Tibial nerve (tissue), 4 donors: ENCODE measurements at places on chromosomes 3 and 15.

GRCh38 chr15:85141726-85142125 lies 160.1 kb downstream of the PDE8A start:
- H3K4me1 ChIP-seq = no peaks in the 10 kb centered on the region
- DNase-seq = no peak
- H3K27me3 ChIP-seq = no peaks in the 10 kb centered on the region

DNA sequence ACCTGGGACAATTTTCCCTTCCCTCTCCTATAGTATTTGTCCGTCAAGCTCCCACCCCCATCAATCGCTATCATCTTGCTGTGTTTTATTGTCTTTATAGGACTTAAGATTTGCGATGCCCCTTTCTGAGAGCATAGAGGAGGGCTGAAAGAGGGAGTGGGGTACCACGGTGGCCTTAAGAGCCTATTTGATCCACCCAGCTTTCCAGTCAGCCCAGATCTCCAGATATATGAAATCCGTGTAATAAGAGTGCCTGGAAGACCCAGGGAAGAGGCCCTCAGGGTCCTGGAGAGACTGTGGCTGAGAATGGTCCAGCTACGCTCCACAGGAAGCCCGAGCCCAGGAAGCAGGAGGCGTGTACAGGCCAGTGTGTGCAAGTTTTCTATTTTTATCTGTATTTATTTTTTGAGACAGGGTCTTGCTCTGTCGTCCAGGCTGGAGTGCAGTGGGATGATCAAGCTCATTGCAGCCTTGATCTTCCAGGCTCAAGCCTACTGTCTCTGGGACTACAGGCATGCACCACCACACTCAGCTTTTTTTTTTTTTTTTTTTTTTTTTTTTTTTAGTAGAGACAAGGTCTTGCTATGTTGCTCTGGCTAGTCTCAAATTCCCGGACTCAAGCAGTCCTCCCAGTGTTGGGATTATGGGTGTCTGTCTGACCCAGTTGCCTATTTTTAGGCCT lies 964 bp upstream of the NCKIPSD start:
- no peak for DNase-seq
- H3K4me1 ChIP-seq = peaks cover 70% of the 10 kb centered on the region
- H3K36me3 ChIP-seq = peaks cover 58% of the 10 kb centered on the region
- H3K4me3 ChIP-seq = peak overlapping the region; percentile 92
- peak overlapping the region; percentile 86 for H3K27ac ChIP-seq

DNA sequence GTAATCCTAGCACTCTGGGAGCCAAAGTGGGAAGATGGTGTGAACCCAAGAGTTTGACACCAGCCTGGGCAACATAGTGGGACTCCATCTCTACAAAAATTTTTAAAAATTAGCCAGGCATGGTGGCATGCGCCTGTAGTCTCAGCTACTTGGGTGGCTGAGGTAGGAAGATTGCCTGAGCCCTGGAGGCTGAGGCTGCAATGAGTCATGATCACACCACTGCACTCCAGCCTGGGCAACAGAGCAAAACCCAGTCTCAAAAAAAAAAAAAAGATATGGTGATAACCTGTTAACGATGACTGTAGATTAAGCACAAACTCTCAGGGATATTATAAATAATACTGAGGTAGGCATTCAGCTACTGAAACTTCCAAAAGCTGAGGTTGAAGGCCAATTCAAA lies 107.5 kb downstream of the SLC49A4 start:
- no peaks in the 10 kb centered on the region for H3K36me3 ChIP-seq
- no peaks in the 10 kb centered on the region for H3K27me3 ChIP-seq
- H3K27ac ChIP-seq = no peak overlapping the region
- no peak overlapping the region for H3K4me3 ChIP-seq
- DNase-seq = no peak
- no peaks in the 10 kb centered on the region for H3K4me1 ChIP-seq

DNA sequence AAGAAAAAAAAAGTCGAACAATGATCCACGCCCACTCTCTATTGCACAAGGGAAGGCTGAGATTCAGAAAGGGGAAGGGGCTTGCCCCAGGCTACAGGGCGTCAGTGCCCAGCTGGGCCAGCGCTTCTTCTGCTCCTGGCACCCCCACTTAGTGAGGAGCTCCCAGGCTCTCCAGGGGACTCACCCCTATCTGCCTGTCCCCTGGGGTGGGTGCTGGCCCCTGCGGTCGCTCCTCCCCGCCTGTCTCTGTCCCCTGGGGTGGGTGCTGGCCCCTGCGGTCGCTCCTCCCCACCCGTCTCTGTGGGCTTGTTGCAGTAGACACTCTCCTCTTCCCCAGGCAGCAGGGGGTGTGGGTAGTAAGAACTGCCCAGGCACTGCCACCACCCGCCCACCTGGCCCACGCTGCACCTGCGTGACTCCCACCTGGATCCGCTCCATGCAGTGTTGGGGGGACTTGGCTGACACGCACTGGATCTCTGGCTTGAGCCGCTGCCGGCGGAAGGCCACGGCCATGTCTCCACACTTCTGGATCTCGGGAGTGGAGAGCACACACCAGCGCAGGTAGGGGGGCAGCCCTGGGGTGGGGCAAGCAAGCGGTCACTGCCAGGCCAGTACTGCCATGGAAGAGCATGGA lies 14.6 kb downstream of the MELTF start:
- H3K4me3 ChIP-seq = no peak overlapping the region
- DNase-seq = no peak
- H3K27me3 ChIP-seq = peaks cover 5% of the 10 kb centered on the region
- H3K27ac ChIP-seq = no peak overlapping the region
- no peaks in the 10 kb centered on the region for H3K36me3 ChIP-seq
